ENCODE measurements at places on chromosomes 4 and X.
A peak's percentile ranks its signal among the peaks of the same experiment; 100 is the strongest.

- DNase-seq = no peak
Observed at GRCh38 chrX:110966839-110967238, 129.2 kb upstream of the PAK3 start.

DNA sequence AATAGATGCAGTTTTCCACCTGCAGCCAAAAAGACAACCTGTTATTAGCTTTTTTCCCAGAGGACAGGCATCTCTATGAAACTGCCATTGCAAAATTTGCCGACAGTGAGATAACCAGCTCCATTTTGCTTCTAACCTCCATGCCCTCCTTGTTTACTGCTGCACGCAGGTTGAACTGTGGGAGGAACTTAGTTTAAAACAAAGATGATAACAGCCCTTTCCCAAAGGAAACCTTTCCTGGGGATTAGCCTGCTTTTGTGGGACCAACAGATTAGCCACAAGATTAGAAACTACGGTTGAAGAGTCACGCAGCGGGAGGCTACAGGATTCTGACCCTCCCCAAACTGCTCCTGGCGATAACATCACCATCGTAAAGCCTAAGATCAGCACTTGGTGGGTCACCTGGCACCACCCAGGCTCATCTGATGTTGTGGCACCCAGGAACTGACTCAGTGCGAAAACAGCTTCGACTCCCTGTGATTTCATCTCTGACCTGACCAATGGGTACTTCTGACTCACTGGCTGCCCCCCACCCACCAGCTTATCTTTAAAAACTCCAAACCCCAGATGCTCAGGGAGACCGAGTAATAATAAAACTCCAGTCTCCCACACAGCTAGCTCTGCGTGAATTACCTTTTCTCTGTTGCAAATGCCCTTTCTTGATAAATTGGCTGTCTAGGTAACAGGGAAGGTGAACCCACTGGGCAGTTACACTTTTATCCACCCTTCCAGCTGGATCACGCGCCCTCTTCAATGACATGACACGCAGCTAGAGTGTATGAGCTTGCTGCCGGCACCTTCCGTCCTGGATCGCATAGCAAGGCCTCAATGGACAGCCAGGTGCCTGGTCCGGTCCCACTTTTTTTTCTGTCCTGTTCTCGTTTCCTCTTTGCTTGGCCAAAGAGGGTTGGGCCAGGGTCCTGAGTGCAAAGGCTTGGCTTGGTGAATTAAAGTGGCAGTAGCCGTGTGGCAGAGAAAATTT lies 27.2 kb downstream of the NOP14 start:
- peak; percentile 41 for DNase-seq

GRCh38 chr4:99710020-99710419 lies 52.4 kb upstream of the C4orf54 start:
- no peak for DNase-seq

- no peak for DNase-seq
Observed at GRCh38 chrX:141924293-141924692, 20.6 kb downstream of the MAGEC1 start.

GRCh38 chr4:156628858-156629257 lies 342.7 kb downstream of the PDGFC start:
- DNase-seq = no peak

Data from stimulated activated CD4-positive, alpha-beta T cell treated with anti-CD3 and anti-CD28 coated beads, Interleukin-1b, Interleukin-23, amount 100 ng/mL, for 24 hours (primary cell).